ENCODE measurements at places on chromosomes 16 and 17.

GRCh38 chr17:74529243-74529642, 2.0 kb downstream of the CD300LB start:
- no peaks in the 10 kb centered on the region for H3K4me1 ChIP-seq
- DNase-seq = no peak
- H3K27me3 ChIP-seq = no peaks in the 10 kb centered on the region
- H3K27ac ChIP-seq = no peak overlapping the region

GRCh38 chr17:20927308-20927977, 115.4 kb downstream of the USP22 start:
- no peak overlapping the region for H3K27ac ChIP-seq
- H3K4me3 ChIP-seq = no peak overlapping the region
- no peaks in the 10 kb centered on the region for H3K36me3 ChIP-seq
- DNase-seq = no peak
- H3K27me3 ChIP-seq = no peaks in the 10 kb centered on the region

- H3K27ac ChIP-seq = peak overlapping the region; percentile 67
- H3K4me1 ChIP-seq = peaks cover 47% of the 10 kb centered on the region
Measured at GRCh38 chr17:50798424-50799288, 31.3 kb upstream of the ANKRD40CL start.

- no peak overlapping the region for H3K4me3 ChIP-seq
- peaks cover 11% of the 10 kb centered on the region for H3K36me3 ChIP-seq
- no peaks in the 10 kb centered on the region for H3K27me3 ChIP-seq
Measured at GRCh38 chr17:1730326-1731193, 6.1 kb downstream of the WDR81 start.

- no peaks in the 10 kb centered on the region for H3K27me3 ChIP-seq
- H3K4me3 ChIP-seq = no peak overlapping the region
- H3K4me1 ChIP-seq = peaks cover 4% of the 10 kb centered on the region
- no peak overlapping the region for H3K27ac ChIP-seq
Measured at GRCh38 chr16:87304951-87305350, 12.2 kb downstream of the C16orf95 start.

GRCh38 chr16:5841974-5842373, 744.4 kb upstream of the EEF2KMT start:
- no peaks in the 10 kb centered on the region for H3K36me3 ChIP-seq
- no peak overlapping the region for H3K4me3 ChIP-seq
- no peaks in the 10 kb centered on the region for H3K27me3 ChIP-seq
- no peak for DNase-seq
- H3K27ac ChIP-seq = no peak overlapping the region

- no peak overlapping the region for H3K27ac ChIP-seq
- DNase-seq = no peak
- no peaks in the 10 kb centered on the region for H3K4me1 ChIP-seq
- H3K27me3 ChIP-seq = no peaks in the 10 kb centered on the region
- no peak overlapping the region for H3K4me3 ChIP-seq
Measured at GRCh38 chr16:87150681-87151280, 166.4 kb downstream of the C16orf95 start.

GRCh38 chr17:16122697-16123434, 92.5 kb downstream of the NCOR1 start:
- peak overlapping the region; percentile 85 for H3K27ac ChIP-seq
- peak; percentile 32 for DNase-seq
- peaks cover 29% of the 10 kb centered on the region for H3K4me1 ChIP-seq

DNA sequence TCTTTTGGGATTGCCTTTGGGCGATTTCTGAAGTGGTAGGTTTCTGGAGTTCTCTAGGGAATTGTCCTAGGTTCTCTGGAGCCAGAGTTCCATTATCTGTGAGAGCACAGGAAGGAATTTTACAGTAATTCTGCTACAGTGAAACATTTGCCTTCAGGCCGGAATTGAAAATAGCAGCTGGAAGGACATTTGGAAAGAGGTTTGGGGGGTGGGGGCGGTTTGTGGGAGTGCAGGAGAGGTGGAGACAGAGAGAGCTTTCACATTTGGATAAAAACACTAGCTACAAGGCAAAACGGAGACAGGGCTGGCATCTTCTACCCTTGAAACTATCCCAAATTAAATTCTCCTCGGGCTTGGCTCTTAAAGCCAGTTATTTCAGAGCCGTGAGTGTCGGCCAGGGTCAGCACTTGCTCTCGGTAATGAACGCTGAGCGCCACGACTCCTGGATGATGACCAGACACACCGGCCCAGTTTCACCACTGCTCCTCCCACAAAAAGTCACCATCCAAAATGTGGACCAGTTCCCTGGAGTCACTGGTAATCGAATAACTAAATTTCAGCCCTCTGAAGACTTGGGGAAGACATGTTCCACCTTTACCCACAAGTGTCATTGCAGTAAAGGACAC, 67.7 kb upstream of the TANC2 start:
- H3K36me3 ChIP-seq = no peaks in the 10 kb centered on the region
- H3K27ac ChIP-seq = no peak overlapping the region
- no peak overlapping the region for H3K4me3 ChIP-seq

DNA sequence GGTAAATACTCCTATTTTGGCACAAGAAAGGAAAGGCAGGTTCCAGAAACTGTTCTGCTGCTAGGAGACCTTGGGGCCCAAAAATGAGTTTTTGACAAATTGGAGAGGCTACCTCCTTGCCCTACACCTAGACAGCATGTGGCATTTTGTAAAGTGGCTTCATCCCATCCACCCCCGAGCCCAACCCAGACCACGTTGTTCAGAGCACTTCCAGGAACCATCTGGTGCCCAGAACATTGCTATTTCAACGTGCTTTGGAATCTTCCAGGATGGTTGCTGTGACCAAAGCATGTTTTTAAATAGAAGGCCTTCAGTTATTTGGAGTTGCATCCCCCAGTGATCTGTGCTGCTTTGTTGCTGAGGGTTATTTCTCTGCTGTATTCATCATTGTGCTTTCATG, 116.3 kb upstream of the TOM1L1 start:
- no peak overlapping the region for H3K4me3 ChIP-seq
- H3K36me3 ChIP-seq = no peaks in the 10 kb centered on the region
- no peaks in the 10 kb centered on the region for H3K4me1 ChIP-seq
- no peak for DNase-seq
- no peak overlapping the region for H3K27ac ChIP-seq

DNA sequence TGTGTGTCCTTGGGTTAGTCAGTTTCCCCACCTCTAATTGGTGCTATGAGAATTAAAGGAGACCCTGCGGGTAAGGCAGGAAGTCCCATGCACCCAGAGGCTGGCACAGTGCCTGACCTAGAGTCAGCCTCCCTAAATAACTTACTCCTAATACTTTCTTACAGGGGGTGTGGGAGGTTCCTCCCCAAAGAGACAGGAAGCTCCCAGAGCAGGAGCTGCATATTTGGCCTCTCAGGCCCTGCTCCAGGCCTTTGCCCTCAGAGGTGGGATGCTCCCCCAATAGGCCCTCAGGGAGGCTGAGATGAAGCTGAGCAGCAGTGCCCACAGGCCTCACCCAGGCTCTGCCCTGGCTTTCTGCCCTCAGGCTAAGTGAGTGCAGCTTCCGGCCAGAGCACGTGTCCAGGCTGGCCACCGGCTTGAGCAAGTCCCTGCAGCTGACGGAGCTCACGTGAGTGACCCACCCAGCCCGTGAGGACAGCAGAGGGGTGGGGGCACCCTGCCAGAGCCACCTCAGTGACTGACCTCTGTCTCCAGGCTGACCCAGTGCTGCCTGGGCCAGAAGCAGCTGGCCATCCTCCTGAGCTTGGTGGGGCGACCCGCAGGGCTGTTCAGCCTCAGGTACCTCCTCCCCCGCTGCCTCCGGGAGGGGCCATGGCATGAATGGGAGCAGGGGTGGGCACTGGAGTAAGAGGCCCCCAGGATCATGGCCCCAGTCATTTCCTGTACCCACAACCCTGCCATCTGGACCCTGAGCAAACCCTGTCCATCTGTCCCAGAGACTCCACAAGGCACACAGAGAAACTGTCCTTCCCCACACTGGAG, 31.1 kb upstream of the CPNE2 start:
- no peak overlapping the region for H3K4me3 ChIP-seq
- peak overlapping the region; percentile 17 for H3K27ac ChIP-seq
- no peaks in the 10 kb centered on the region for H3K27me3 ChIP-seq
- DNase-seq = peak; percentile 23
- H3K4me1 ChIP-seq = peaks cover 13% of the 10 kb centered on the region
- H3K36me3 ChIP-seq = no peaks in the 10 kb centered on the region

- no peak for DNase-seq
- H3K27me3 ChIP-seq = peaks cover under 1% of the 10 kb centered on the region
- H3K36me3 ChIP-seq = no peaks in the 10 kb centered on the region
Measured at GRCh38 chr16:5025171-5025632, 8.5 kb downstream of the NAGPA start.

DNA sequence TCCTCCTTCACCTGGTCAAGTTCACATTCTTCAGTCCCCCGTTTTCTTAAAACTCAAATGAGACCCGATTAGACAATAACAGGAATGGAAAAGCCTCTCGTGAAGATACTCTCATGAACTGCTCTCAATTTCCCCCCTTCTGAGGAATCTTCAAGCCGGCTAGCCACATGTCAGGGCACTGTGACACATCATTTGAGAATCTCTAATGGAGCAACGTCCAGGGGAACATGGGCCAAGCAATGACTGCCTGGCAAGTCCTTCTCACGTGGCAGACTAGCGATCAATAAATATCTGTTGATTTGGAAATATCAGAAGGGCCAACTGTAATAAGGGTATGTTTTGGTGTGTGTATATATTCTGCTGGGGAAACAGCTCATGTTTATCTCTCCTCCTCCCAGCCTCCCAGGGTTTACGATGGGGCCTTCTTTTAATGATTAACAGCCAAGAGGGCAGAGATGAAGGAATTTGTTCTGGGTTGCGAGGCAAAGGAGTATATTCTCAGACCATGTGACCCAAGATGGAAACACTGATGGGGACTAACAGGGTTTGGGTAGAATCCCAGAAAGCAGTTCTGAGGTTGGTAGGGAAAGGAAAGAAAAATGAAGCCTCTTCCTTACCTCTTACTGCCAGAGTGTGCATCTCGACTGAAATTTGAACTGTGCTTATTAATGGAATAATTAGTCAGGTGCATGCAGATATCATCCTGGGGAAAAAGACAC, 21.4 kb downstream of the TTLL6 start:
- no peak for DNase-seq
- no peaks in the 10 kb centered on the region for H3K4me1 ChIP-seq
- no peak overlapping the region for H3K27ac ChIP-seq
- peaks cover 19% of the 10 kb centered on the region for H3K27me3 ChIP-seq
- H3K4me3 ChIP-seq = no peak overlapping the region

GRCh38 chr16:51773071-51773890, 622.2 kb upstream of the SALL1 start:
- no peaks in the 10 kb centered on the region for H3K36me3 ChIP-seq
- DNase-seq = no peak
- no peaks in the 10 kb centered on the region for H3K27me3 ChIP-seq
- no peaks in the 10 kb centered on the region for H3K4me1 ChIP-seq
- no peak overlapping the region for H3K4me3 ChIP-seq

DNA sequence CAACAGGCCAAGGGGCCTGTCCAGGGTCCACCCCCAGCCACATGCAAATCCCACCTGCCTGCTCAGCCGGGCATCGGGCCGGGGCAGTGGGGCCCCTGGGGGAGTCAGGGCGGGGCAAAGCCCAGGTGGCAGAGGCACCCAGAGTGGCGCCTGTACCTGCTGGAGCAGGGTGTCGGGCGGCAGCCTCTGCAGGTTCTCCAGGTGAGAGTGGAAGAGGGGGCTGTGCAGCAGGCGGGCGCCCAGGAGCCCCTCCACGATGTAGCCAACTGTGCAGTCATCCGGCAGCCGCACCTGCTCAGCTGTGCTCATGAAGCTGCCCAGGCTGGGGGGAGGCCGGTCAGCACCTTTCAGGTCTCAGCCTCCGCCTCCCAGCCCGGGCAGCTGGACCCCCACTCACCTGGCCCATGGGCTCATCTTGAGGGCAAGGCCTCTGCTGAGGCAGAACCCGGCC, 2.1 kb downstream of the RFNG start:
- DNase-seq = no peak
- H3K27me3 ChIP-seq = no peaks in the 10 kb centered on the region
- H3K27ac ChIP-seq = no peak overlapping the region
- peaks cover 19% of the 10 kb centered on the region for H3K36me3 ChIP-seq
- peaks cover 11% of the 10 kb centered on the region for H3K4me1 ChIP-seq
- no peak overlapping the region for H3K4me3 ChIP-seq

DNA sequence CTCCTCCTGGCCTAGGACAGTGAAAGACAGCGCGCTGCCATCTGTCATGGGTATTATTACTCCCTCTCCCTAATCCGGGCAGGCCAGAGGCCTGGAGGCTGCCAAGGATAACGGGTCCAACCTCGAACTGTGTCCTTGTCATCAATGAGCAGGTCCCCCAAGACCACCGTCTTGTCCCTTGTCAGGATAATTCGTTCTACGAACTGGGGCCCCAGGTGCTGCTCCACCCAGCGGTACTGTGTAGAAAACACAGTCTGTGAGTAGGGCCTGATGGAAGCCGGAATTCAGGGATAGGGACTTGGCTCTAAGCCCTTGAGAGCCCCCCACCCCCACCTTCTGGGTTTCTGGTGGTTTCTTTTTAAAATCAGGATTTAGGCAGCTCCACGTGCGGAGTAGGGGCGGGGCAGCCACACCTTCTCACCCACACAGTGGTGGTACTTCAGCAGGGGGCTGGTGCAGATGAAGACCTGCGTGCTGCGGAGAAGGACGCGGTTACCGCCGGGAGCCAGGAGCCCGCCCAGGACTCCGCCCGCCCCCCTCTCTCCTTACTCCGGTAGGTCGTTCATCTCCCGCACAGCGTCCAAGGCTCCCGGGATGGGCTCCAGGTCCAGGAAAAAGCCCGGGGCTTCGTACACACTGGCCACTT, 787 bp downstream of the NT5C start:
- peaks cover 14% of the 10 kb centered on the region for H3K4me1 ChIP-seq
- H3K27me3 ChIP-seq = no peaks in the 10 kb centered on the region
- H3K36me3 ChIP-seq = peaks cover 24% of the 10 kb centered on the region
- H3K4me3 ChIP-seq = peak overlapping the region; percentile 61
- DNase-seq = no peak
- peak overlapping the region; percentile 79 for H3K27ac ChIP-seq

GRCh38 chr17:10050597-10051101, 145.6 kb upstream of the RCVRN start:
- no peak overlapping the region for H3K4me3 ChIP-seq
- no peaks in the 10 kb centered on the region for H3K36me3 ChIP-seq
- H3K4me1 ChIP-seq = no peaks in the 10 kb centered on the region
- no peaks in the 10 kb centered on the region for H3K27me3 ChIP-seq

DNA sequence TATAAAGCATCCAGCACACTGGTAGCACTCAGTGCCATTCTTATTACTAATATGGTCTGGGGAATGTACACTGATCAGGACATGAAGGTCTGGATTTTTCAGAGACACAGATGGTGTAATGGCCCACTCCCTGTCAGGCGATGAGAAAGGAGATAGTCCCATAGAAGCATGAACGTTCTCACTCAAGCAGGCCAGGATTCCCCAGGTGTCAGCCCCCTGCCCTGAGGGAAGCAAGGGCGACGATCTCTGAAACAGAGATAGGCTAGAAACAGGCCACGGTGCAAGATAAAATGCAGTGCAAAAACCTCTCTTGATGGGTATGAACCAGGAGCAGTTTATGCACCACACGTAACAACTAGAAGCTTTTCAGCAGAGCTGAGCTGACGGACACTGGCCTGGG, 10.6 kb downstream of the PRPSAP1 start:
- H3K4me1 ChIP-seq = no peaks in the 10 kb centered on the region
- no peak overlapping the region for H3K4me3 ChIP-seq
- H3K36me3 ChIP-seq = peaks cover 13% of the 10 kb centered on the region
- no peaks in the 10 kb centered on the region for H3K27me3 ChIP-seq
- no peak for DNase-seq
- H3K27ac ChIP-seq = no peak overlapping the region

Data from keratinocyte (primary cell).